ENCODE measurements at places on chromosomes 2 and 18.

DNA sequence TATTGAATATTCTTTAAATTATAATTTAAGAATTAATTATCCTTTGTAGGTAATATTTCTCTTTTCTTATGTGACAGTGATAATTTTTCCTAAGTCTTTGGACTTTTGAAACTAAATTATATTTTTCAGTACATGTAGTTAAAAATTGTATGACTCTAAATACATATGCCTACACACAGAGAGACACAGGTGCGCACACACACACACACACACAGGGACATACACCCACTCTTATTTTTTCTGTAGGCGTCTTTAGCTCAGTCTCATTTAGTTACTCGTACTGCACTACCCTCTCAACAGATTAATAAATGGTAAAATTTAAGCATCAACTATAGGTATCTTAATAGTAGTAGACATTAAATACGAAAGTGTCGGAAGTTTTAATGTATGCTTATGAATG, 56.1 kb downstream of the ZNF236 start:
- DNase-seq: no peak

DNA sequence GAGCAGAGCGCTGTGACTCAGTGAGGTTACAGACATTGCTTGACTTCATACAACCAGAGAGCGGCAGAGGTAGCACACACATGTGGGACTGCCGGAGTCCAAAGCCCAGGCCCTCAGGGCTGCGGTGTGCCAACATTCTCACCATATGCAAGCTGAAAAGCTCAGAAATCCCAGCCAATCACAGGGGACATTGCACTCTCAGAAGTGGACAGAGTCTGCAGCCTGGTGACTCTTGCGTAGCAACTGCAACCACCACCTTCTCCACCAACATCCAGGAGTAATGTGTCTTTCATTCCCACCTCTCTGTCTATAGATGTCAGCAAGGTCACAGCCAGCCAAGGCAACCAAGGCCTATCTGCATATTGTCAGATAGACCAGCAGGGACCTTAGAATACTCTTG, 158.1 kb downstream of the TTC32 start:
- no peak for DNase-seq

GRCh38 chr2:1987379-1987778, 243.1 kb upstream of the PXDN start:
- DNase-seq: no peak

DNA sequence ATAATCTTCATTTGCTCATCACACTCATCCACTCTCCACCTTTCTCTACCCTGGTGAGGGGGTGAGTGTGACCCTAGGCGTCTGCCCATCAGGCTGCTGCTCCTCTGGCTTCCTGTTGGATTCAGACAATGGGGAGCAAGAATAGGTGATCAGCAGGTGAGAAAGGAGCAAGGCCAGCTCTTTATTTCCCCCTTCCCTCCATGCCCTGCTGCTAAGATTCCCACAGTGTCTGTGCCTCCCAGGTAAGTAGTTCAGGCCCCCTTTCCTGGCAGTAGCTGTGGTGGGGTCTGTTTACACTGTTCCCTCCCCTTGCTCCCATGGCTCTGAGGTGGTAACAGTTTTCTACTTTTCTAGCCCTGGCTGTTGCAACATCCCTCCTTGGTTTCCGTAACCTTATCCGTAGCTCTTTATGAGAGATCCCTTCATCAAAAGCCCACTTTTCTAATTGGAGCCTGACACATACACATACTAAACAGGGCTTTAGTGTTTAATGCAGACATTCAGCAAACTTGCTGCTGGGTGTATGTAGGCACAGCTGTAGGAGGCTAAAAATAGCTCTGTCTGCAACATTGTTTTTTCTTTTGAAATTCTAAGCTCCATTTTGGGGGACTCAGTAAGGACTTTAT, 27.5 kb downstream of the MAP2 start:
- DNase-seq: no peak

- DNase-seq: no peak
These were observed 77.4 kb upstream of the DNAJC10 start for GRCh38 chr2:182638667-182639066.

GRCh38 chr2:169716238-169716886, 17.3 kb upstream of the KLHL23 start:
- no peak for DNase-seq

DNA sequence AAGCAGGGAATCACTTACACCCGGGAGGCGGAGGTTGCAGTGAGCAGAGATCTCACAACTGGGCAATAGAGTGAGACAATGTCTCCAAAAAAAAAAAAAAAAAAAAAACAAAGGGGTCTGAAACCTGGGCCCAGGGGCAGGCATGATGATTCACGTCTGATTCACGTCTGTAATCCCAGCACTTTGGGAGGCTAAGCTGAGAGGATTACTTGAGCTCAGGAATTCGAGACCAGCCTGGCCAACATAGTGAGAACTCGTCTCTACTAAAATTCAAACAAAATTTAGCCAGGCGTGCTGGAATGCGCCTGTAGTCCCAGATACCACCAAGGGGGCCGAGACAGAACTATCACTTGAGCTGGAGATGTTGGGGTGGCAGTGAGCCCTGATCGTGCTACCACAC, 30.3 kb downstream of the TEX44 start:
- DNase-seq: no peak

DNA sequence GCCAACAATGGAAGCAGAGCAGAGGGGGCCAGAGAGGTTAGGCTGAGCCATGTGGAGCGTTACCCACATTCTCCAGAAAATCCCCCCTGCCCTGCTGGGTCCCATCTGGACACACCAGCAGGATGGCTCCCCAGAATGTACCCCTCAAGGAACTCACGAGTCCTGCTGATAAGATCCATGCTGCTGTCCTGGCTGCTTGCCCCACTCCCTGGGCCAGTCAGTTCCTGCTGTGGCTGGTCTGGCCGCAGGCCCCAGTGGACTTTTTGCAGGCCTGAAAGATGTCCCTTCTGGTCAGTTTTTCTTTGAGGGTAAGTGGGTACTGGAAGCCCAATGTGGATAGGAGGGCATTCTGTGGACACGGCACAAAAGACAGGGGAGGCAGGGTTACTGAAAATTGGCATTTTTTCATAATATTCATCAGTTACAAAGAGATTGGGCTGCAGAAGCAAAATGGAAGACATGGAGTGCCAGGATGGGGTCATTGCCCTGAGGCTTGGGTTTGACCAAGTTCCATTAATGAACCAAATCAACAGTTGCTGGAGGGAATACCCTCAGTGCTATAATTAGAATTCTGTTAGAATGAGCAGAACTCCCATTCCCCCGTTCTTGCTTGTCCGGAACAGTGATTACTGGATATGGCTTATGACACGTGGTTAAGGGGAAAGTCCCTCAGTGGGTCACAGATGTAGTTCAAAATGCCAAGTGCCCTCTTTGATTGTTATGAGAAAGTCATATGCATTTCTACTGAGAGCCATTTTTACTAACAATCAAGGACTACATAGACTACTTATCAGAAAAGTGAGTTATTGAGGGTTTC, 38.7 kb downstream of the SLC4A5 start:
- DNase-seq: no peak

GRCh38 chr2:202932425-202933138, 20.5 kb downstream of the CARF start:
- DNase-seq: no peak

GRCh38 chr18:69981948-69982347, 34.3 kb upstream of the CD226 start:
- no peak for DNase-seq

DNA sequence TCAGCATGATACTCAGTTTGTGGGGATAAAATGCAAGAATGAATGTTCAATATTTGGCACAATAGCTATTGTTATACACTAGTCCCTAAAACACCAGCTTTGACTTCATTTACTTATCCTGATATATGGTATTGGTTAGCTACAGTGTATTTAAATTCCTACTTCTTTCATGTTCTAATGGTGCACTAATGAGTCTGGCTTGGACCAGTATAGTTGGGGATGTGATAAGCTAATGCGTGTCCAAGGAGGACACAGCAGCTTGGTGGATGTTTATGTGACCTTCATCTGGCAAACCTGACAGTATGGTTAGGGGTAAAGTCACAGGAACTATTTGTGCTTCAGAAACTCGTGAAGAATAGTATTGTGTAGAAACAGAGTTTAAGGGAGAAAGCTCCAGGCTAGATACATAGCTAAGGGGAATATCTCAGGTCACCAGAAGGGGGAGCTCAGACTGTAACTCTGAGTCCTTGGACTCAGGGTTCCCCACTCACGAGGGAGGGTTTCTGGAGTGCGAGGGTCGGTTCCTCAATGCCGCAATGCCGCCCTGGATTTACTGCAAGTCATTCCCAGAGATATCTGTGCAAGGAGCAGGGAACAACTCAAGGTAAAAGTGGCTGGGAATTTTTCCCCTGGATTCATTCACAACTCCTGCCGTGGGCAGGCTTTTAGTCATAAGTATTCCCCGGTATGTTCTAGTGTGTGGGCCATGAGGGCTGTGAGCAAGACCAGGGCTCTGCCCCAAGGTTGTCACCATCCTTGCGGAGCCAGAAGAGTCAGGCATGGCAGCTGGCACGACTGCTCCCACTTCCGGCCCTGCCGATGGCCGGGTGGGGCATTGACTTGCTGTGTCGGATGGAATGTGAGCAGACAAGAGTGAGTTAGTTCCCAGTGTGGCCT, 14.5 kb downstream of the IL1R2 start:
- no peak for DNase-seq
